ENCODE measurements at places on chromosomes 12 and 14.

DNA sequence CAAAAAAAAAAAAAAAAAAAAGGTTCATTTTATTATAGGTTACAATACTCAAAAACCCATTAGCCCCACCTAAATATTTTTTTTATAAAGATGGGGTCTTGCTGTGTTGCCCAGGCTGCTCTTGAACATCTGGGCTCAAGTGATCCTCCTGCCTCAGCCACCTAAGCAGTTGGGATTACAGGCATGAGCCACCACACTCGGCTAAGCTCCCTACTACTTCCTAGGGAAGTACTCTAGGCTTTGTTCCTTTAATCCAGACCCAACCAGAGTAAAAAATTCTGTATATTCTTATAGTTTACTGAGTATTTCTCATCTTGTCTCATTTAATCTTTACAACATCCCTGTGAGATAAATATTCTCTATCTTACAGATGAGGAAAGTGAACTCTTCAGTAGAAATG, 50.7 kb downstream of the RBMS2 start:
- no peak for DNase-seq

DNA sequence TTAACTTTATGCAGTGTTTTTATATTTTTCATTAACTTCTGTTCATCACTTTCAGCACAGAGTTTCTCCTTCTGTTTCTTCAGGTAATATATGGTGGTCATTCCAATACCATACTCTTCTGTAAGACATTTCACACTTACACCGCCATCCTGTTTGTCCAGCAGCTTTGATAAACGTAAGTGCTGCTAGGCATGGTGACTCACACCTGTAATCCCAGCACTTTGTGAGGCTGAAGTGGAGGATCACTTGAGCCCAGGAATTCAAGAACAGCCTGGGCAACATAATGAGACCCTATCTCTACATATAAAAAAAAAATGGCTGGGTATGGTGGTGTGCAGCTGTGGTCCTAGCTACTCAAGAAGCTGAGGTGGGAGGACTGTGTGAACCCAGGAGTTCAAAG, 55.8 kb downstream of the EXOC5 start:
- DNase-seq, result no peak

- DNase-seq, result no peak
Measured at GRCh38 chr14:53547593-53547992, 394.5 kb upstream of the DDHD1 start.

- peak; percentile 47 for DNase-seq
Measured at GRCh38 chr14:77158175-77158881, 16.7 kb upstream of the ZDHHC22 start.

GRCh38 chr12:9133216-9133916, 17.6 kb upstream of the A2M start:
- DNase-seq, result no peak

DNA sequence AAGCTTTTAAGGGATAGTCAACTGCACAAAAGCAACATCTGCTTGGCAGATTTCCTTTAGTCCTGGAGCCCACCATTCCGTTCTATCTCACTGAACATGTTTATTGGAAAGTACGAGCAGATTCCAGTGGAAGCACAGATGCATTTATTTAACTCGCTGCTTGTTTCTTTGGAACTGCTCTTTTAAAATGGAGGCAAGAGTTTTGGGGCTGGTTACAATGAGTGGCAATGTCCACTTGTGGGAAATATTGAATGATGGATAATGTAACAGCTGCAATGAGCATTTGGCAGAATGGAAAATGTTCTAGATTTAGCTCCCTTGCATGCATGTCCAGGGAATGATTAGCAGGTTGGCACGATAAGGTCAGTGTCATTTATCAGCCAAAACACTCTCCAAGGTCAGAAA, 163.0 kb downstream of the ATP23 start:
- DNase-seq, result no peak

DNA sequence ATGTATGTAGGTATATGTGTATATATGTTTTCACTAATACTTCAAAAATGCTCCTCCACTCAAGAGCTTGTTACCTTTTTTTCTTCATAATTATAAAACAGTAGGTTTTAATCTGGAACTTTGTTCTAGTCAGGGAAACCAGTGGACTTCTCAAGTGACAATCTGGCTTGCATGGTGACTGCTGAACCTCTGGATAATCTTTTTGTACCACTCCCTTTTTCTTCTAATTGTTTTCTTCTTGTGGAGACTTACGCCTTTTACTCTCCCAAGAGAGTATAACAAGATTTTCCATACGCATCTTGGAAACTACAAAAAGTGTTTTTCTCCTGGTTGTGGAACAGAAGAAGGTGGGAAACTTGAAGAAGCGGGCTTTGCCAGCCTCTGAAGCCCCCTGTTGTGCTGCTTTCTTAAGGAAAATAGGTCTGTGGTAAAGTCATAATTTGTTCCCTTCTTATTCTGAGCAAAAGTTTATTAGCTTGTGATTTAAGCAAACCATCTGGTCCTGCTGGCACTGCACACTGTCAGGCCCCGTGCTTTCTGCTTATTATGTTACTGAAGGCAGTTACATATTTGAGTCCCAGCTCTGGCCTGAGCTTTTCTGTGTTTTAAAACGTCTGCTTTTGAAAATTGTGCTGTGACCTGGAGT, 291.8 kb downstream of the ERC1 start:
- DNase-seq, result no peak

DNA sequence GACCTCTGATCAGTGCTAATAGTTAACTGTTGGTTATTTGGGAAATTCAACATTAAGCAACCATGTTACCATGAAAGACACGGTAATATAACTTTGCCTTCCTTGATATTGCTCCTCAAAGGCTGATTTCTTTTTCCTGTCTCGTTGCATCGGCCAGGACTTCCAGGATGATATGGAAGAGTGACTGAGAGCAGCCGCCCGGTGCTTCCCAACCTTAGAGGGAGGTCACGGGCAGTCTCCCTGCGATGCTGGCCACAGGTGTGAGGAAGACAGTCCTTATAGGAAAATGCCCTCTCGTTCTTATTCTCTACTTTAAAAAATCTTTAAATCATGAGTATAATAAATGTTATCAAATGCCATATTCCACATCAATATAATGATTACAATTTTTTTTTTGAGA, 33.1 kb upstream of the GPR132 start:
- DNase-seq, result no peak

DNA sequence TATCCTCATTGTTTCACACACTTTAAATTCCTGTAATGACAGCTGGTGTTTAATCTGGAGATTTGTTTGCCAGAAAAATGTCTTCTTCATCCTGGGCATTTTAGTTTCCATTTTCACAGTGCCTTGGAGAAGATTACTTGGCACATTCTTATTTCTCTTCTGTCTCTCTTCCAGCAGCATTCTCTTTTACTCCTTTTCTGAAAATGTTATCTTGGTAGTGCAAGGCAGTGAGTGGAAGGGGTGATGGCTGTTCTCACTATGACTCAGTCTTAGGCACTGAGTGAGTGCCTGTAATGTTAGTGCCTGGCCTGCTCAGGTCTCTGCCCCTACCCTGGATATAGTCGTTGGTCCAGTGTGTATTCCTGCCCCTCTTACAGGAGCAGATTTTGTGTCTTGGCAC, 13.1 kb downstream of the CLECL1 start:
- DNase-seq, result no peak

GRCh38 chr14:103816991-103817390, 30.4 kb downstream of the PPP1R13B start:
- DNase-seq, result no peak

GRCh38 chr12:22169376-22169775, 123.4 kb downstream of the CMAS start:
- DNase-seq, result no peak

GRCh38 chr12:6430124-6430989, 14.4 kb upstream of the CD27 start:
- DNase-seq, result peak; percentile 98

- DNase-seq, result no peak
Measured at GRCh38 chr14:89088530-89088929, 264.1 kb downstream of the TTC8 start.

DNA sequence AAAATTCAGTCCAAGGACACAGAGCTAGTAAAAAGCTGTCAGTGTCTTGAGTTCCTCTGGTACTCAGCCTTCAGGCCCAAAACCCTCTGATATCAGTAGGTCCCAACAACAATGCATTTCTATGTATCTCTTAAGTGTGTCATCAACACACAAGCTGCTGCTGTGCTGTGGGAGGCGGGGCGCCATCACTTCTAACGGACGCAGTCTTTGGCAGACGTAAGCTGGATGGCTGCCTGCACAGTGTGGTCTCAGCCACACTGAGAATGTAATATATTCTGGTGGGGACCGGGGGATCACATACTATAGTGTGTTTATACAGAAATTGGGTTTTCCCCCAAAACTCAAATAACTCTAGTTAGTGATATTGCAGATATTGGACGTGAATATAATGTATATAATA, 123.9 kb downstream of the SUDS3 start:
- DNase-seq, result no peak

DNA sequence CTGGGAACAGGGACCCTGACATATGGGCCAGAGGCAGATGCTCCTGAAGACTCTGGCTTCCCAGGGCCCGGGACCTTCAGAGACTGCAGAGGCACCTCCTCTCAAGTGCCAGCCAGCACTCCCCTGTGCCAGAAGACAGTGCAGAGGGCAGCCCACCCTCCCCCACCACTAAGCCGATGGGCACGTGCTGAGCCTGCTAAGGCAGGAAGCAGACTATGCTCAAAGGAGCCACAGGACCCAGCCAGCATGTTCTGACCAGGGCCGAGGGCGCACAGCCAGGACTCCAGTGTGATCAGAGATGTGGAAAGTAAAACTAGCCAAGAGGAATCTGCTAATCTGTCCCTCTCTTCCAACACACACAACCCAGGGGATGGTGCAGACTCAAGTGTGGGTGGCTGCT, 29.8 kb downstream of the DIO3 start:
- no peak for DNase-seq

DNA sequence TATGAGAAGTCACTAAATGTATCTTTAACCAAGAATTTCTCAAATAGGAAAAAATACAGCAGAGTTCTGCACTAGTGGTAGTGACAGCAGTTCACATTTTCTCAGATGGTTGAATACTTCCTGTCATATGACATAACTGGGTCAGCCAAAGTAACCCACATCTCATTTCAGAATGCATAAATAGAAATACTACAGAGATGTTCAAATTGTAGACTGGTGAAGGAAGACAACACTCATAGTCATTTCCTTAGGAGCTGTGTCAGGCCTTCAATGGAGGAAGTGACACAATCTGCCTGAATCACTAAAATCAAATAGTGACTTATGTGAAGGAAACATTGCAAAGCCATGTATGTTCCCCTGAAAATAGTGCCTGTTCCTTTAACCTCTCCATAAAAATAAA, 32.4 kb downstream of the FERMT2 start:
- peak; percentile 78 for DNase-seq

DNA sequence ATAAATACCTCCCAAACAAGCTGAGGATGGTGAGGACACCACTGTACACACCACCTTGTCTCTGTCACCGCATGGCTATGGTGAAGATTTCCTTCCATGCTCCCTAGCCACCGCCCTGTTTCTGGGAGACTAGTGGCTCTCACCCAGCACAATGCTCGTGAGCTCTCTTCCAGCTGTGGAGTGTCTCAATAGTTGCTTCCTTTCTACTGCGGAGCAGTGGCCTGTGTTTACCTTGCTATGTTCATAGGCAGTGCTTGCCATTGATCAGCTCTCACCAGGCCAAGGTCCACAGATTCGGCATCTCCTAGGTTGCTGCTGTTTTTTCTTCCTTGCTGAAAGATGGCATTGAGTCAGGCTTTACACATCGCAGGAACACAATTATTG, 313.6 kb upstream of the RTL1 start:
- DNase-seq, result no peak

DNA sequence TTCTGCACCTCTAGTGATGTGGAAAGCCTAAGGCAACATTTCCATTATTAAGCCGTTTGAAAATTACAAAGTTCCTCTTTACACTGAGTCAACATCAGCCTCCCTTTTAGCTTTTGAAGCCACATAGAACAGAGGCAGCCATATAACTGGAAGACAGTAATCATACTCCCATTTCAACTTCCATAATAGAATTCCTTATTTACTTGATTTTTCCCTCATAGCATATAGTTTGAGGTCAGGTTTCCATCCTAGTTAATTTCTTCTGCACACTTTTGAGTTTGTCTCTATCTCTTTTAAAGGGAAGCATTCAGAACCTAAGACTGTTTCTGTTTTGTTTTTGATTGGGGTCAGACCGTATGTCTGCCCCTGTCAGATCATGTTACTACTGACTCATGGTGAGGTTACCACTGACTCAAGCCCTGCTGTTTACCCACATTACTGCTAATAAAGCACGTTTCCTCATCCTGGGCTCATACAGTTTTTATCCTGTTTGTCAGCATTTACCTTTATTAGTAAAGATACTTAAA, 161.0 kb downstream of the SLC38A4 start:
- peak; percentile 54 for DNase-seq

DNA sequence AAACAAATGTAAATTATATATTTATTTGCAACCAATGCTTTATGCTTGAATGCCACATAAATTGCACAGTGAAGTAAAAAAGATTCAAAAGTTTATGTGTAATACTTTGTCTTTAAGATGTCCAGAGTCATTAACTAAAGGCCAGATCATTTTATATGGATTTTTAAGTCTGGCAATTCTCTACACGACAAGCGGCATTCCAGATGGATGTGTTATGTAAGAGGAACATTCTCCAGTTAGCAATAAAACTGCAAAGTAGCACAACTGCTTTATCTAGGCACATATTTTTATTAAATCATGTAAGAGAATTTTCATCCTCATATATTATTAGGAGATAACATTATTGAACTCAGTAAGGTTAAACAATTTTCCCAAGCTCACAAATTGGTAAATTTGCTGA, 1717.7 kb upstream of the SEL1L start:
- DNase-seq, result no peak

GRCh38 chr12:100652488-100652887, 79.0 kb downstream of the GAS2L3 start:
- DNase-seq, result no peak

- peak; percentile 85 for DNase-seq
Measured at GRCh38 chr14:91138511-91139359, 24.9 kb downstream of the DGLUCY start.

GRCh38 chr12:128639089-128639488, 184.7 kb downstream of the SLC15A4 start:
- no peak for DNase-seq

All from hematopoietic multipotent progenitor cell treated with erythropoietin and hydrocortisone succinate and interleukin-3 and kit ligand, for 4 days (in vitro differentiated cells).